OCI-M1 (cell line): ENCODE measurements at places on chromosomes 11 and 22.
A peak's percentile ranks its signal among the peaks of the same experiment; 100 is the strongest.

- DNase-seq, result no peak
These were observed 16.8 kb downstream of the CUL5 start for GRCh38 chr11:108025387-108026080.

DNA sequence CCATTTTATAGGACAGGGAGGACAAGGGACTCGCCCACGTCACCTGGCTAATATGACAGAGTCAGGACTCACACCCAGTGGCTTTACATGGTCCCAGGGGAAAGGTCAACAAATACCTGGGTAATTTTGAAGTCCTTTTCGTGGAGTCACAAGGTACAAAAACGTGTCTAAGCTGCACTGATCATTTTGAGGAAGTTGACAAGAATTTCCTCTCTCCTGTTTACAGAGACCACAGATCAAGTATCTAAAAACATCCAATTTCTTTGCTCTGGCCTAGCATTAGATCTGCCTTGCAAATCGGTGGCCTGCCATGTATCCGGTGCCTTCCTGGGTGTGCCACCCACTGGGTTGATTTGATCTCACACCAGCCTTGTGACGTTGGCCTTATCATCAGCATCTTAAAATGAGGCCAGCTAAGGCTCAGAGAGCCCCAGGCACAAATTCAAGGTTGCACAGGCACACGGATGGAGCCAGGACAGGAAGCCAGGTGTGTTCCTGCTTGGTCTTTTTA is 17.6 kb downstream of the GDPD5 start:
- DNase-seq, result peak; percentile 93

DNA sequence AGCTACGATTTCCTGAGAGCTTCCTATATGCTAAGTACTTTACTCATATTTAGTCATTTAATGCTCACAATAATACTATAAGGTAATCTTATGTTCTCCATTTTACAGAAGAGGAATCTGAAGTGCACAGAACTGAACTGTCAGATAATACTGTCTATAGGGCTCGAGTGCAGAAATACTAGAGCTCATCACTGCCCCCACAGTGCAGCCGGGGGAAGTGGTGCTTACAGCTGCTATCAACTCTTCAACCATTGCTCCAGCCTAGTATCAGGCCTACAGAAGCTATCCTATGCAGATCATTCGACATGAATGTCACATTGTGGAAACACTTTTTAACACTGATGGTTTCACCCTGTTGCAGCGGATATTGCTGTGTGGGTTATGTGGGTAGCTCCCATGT is 929.9 kb downstream of the NTM start:
- peak; percentile 71 for DNase-seq

DNA sequence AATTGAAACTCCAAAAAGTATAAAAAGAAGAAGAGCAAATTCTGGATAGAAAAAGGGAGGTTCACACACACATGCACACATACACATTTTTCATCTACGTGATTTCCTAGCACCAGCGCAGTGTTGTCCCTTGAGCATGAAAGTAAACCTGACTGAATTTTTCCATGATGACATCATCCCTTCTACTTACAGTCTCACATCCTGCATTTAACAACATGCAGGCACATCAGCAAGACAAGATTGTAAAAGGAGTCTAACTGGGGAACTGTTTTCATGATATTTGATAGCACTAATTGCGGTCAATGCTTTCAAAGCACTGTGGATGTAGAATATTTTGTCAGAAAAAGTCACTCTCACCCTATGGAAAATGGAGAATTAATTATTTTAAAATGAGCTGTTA is 36.6 kb downstream of the GAS2 start:
- peak; percentile 49 for DNase-seq

DNA sequence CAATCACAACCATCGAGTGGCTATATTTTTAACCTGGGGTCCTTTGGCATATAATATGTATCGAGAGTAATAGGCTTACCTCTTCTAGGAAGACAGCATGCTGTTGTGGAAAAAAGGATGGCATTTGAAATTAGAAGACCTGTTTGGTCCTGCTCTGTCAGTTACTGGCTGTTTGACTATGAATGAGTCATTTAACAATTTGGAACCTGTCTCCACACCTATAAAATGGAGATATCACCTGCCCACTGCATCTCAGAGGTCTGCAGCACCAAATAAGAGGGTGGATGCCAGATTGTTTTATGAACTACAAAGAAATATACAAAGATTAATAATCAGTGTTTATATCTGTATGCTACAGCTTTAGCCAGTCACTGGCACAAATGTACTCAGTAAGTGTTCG is 60.8 kb downstream of the SLC25A17 start:
- no peak for DNase-seq

- peak; percentile 83 for DNase-seq
These were observed 4.5 kb upstream of the NOL12 start for GRCh38 chr22:37681556-37682049.

GRCh38 chr11:21385669-21386440 is 716.5 kb downstream of the NELL1 start:
- DNase-seq, result no peak

GRCh38 chr11:102317768-102318103 is 452 bp downstream of the BIRC3 start:
- DNase-seq, result no peak

GRCh38 chr11:36122671-36123070 is 166.6 kb downstream of the COMMD9 start:
- no peak for DNase-seq

DNA sequence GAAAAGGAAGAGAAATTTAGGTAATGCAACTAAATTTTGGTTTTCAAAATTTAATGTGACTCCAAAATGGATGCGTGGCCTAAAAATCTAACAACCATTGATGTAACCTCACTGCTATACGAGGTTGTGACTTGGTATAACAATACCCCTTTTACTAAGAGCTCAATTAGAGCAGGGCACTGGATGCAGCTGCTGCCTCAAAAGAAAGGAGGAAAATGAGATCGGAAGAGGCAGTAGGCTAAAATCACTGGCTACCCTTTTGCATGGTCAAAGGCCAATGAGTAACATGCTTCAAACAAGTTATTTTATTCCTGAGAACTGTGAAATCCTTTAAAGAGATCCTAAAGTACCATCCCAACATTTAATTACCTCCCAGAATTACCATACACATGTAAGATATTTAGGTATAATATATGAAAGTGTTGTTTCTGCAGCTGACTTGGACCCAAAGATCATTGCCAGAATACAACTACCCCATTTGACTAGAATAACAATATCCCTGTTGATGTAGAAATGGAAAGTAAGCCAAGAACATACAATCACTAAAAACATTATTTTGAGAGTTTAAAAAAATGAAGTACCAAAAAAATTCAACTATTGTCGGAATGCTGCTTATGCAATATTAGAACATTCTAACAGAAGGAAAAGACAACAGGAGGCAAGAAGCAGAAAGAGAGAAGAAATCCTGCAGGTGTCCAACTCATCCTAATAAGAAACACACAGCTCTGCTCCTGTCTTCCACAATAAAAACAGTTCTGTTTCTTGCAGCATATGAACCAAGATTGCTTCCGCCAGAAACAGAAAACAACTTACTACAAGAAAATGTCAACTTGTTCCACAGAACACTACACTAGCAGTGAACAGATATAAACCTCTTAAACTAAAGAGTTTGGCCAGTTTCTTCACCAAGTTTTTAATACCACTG is 15.0 kb downstream of the SIK3 start:
- no peak for DNase-seq

- DNase-seq, result peak; percentile 63
These were observed 791 bp downstream of the EI24 start for GRCh38 chr11:125569915-125570621.

- peak; percentile 14 for DNase-seq
These were observed 28.1 kb downstream of the RTN3 start for GRCh38 chr11:63709336-63709884.

- no peak for DNase-seq
These were observed 13.2 kb downstream of the RAC2 start for GRCh38 chr22:37230673-37231405.

DNA sequence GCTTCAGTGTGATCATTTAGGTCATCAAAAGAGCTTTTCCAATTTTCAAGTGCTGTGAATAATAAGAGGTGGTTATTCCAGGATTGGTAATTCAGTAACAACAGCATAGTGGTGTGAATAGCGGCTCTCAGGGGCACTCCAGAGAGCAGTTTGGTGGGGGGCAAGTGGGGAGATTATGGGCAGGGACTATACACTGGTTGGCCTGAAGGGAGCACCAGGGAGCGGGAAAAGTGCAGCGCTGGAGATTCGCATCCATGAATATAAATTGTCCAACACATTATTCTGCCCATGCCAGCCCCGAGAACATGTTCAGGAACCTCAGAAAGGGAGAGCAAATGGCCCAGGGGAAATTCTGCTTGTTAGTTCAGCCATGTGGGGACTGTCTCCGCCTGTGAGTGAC is 37.9 kb downstream of the OR6Q1 start:
- no peak for DNase-seq

DNA sequence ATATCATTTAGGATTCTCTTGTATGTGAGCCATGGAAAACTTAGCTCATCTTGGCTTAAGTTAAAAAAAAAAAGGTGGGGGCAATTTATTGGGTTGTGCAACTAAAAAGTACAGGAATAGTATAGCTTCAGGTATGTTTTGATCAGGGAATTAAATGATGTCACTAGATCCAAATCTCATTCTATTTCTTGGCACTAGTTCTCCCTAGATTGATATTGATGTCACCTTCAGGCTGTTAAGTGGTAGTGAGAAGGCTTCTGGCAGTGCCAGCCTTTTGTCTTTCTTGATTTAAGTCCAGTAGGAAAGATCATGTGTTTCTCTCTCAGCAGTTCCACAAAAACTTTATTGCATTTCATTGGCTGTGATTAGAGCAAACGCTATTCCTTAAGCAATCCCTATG is 65.0 kb upstream of the ZBED5 start:
- DNase-seq, result no peak

DNA sequence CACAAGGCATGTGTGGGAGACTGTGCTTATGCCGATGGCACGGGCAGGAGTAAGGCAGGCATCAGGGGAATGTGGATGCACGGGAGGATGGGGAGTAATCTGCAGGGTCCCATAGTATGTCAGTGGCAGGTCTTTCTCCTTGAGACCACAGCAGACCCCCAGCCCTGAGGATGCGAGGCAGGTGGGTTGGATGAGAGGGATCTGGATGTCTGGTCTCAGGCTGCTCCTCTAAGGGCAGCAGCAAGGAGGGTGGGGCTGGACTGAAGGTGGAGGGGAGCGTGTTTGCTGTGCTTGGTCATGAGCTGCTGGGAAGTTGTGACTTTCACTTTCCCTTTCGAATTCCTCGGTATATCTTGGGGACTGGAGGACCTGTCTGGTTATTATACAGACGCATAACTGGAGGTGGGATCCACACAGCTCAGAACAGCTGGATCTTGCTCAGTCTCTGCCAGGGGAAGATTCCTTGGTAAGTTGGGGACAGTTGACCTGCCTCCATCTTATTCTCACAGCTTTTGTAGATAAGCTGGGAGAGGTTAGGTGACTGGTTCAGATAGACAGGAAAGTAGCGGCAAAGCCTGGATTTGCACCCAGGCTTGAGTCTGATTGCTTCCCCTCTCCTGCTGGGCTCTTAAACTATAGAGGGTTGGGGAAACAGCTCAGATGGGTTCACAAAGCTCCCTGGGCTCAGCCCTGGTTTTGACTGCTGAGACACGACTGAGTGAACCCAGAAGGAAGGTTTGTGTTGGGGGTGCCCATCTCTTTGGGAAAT is at the start of gene APOL1:
APOL1 (plus strand) TSS at position 380 of the 769 bp plus-strand sequence. CDS start 1,823 bp downstream, outside the sequence.
- DNase-seq, result peak; percentile 93

DNA sequence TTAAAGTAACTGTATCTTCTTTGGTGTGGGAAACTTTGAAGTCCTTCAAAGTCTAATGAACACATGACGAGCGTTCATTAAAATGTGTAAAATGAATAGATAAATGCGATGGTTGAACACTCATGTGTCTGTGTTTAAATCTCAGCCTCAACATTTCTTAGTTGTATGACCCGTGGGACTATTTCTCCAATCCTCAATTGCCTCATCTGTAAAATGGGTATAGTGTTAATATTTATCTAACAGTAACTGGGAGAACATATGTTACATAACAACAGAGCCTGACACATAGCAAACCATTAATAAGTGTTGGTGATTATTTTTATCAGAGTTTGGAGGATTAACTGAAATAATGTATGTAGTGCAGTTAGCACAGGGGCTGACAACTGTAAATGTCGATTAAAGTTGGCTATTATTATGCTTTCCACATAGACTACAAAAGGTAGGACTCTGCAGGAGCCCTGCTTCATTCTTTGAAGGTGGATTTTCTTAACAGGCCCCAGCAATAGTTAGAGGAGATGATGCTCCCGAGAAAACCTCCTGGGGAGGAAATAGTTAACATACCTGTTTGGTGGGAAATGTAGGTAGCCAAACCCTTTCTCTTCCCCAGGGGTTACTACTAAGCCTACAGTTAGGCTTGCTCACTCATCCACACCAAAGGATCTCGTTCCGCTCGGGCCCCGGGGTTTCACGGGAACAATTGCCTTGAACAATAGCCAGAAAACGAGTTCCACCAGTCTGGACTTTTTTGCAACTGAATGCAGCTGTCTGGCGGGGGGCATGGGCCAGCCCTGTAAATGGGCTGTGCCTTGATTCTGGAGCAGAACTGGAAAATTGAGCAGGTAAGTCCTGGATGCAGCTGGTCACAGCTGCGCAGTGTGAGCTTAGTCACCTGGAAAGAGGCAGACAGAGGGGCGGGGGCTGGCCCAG is 133.4 kb downstream of the DBX1 start:
- DNase-seq, result no peak

- no peak for DNase-seq
These were observed 3.7 kb downstream of the MAFF start for GRCh38 chr22:38205261-38206128.

GRCh38 chr11:67384851-67385366 is 6.9 kb upstream of the RAD9A start:
- DNase-seq, result no peak

- DNase-seq, result no peak
These were observed 10.5 kb downstream of the COMMD9 start for GRCh38 chr11:36278531-36279282.

GRCh38 chr11:68461575-68461917 is 994 bp downstream of the PPP6R3 start:
- no peak for DNase-seq
